Stimulated activated CD8-positive, alpha-beta memory T cell treated with anti-CD3 and anti-CD28 coated beads, Interleukin-15, amount 100 ng/mL, for 24 hours (primary cell): ENCODE measurements at places on chromosomes 13 and 19.

DNA sequence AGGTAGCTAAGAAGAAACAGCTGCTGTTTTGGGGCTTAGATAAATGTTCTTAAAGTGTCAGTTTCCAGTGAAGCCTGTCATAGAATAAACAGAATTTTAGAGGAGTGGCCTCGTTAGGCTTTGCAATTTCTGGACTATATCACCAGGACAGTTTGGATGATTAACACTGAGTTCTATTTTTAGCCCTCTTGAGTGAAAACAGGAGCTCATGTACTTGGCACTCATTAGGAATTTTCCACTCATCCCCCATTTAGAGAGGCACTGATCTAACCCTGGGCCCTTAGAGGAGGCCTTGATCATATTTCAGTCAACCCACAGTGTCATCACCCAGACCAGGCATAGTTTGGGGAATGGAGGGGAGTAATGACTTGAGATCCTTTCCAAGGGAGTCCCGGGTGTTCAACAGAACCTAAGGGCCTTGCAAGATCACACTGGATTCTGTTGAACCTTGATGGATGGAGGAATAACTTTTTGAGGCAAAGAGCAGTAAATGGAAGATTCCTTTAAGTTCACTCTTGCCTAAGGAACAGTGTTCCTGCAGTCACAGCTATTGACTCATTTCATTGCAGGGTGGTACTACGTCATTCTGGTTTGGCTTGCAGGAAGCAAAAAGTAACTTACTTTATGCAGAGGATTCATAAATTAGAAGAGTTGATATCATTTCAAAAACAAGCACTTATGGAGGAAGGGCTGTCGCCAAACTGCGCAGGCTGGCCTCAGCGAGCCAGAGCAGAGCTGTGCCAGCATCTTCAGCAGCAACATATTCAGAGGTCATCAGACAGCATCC, 160.2 kb downstream of the SLC7A1 start:
- no peak for DNase-seq

GRCh38 chr13:74550039-74550438, 415.8 kb upstream of the KLF12 start:
- DNase-seq, result no peak

GRCh38 chr19:31280287-31281006, 68.8 kb downstream of the TSHZ3 start:
- no peak for DNase-seq

GRCh38 chr19:43534816-43535761, 2.1 kb downstream of the ZNF575 start:
- DNase-seq, result no peak

DNA sequence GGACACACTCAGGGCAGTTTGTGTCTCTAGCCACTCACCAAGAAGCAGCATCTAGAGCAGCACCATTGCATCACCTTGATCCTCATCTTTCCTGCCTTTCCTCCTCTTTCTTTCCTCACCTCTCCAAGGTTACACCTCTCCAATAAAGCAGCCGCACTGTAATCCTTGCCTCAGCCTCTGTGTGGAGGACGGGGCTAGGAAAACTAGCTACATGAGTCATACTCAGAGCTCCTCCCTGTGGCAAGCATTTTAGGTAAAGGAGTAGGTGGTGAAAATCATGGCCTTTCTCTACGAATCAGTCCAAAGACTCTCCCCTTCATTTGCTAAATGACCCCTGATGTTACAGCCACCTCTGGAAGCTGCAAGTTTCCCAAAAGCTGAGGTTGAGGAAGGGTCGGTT, 108.9 kb downstream of the DNAJC15 start:
- DNase-seq, result no peak

GRCh38 chr13:51125495-51126226, 14.6 kb upstream of the C13orf42 start:
- no peak for DNase-seq

GRCh38 chr13:78736142-78736541, 77.2 kb upstream of the OBI1 start:
- DNase-seq, result no peak

DNA sequence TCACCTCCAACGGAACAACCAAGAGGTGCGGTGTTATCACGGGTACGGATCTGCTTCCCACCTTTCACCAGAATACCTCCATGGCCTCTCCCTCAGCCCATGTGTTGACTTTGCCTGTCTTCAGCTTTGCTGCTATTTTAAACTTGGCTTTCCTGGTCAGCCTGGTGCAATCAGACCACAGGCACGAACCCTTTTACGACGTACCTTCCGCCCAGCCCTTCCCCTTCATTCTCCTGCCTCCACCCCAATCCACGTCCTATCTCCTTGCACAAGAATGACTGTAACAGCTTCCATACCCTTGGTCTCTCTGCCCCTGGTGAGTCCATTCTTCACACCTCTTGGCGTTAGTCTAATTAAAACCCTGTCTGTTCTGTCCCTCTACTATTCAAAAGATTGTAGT, 431.7 kb downstream of the EFNB2 start:
- DNase-seq, result no peak

DNA sequence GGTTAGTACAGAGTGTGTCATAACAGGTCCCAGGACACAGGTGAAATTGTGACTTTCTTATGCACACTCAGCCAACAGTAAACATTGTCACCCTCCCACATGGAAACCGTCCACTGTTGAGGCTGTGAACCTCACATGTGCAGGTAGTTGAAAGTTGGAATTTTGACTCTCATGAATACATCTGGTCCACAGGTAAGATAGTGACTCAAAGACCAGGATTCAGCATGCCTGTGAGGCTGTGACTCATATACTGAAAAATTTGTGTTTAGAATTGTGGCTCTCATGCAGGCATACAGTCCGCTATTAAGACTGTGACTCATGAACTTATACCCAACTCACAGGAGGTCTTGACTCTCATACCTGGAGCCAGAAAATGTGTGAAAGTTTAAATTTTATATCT, 67.8 kb downstream of the ZNF728 start:
- no peak for DNase-seq

- no peak for DNase-seq
Measured at GRCh38 chr19:18904334-18905057, 8.5 kb upstream of the CERS1 start.

DNA sequence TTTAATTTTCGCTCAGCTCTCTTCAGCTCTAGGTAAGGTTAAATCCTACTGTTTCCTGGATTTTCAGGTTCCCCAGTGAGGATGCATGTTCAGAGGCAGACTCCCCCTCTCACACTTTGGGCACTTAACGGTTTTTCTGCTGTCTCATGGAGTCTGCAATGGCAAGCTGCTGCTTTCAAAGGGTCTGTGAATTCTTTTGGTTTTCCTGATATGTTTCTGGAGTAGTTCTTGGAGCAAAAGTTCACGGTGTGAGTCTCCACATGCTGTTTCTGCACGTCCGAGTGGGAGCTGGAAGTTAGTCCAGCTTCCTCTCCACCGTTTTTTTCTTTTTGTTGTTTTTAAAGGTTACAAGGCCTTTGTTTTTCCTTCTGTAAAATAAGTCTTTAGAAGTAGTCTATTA, 35.4 kb downstream of the DNAJC15 start:
- no peak for DNase-seq

DNA sequence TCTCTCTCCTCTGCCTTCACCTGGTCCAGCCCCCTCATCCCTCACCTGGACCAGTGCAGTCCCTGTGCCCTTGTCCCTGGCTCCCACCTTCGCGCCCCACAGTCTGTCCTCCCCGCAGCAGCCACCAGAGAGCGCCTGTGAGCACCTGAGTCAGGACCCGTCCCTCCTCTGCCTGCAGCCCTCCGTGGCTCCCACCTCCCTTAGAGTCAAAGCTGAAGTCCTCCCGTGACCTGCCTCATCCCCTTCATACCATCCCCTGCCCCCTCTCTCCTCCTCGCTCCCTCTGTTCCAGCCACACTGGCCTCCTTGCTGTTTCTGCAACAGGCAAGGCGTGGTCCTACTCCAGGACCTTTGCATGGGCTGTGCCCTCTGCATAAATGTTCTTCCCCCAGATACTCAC, 10.3 kb downstream of the CELF5 start:
- DNase-seq, result no peak

DNA sequence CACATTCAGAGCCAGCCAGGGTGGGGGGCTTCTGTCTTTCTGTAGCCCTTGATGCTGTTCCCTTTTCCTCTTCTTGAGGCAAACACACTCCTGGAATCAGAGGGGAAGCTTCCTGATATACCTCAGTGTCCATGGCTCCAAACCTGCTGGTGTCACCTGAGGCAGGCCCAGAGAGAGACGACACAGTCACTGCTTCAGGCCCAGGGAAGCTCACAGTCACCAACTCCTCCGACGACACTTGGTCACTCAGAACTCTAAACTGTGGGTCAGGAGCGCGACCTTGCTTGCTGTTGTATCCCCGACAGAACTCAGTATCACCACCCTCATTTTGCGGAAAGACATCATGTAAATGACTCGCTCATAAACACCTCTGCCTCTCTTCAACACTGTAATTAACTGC, 1.1 kb downstream of the ATP13A1 start:
- DNase-seq, result no peak

DNA sequence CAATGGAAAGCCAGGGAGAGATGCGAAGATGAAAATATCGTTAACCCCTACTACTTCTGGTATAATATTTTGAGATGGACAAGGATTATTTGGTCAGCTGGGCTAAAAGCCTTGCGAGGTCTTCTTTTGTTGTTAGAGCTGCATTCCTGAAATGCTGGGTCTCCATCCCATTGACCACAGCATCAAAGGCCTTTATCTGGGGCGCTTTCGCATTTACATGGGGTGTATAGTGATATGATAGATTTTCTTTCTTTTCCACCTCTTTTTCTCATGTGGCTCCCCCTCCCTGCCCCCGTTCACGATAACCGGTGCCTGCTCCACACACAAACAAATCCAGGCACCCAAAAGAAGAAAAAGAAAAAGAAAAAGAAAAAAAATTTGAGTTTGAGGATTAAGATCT, 77.5 kb downstream of the ZNF536 start:
- DNase-seq, result no peak

DNA sequence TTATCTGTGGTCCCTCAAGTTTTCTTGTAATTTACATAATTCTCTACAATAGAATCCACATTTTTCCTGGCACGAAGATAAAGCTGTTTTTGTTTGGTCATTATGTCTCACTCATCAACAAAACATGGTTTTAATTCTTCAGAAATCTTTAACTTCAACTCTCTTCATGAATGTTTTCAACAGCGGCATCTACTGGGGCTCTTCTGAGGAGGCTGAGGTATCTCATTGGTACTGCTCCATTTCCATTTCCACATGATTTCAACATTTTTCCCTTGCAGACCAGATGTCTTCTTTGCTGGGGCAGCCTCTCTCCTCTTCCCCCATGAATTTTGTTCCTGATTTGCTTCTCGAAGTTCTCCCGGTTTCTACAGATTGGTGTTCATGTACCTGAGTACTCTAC, 5.8 kb upstream of the KBTBD7 start:
- no peak for DNase-seq

- no peak for DNase-seq
Measured at GRCh38 chr13:113897161-113897560, 33.3 kb upstream of the GAS6 start.
